Stimulated activated CD4-positive, alpha-beta T cell treated with anti-CD3 and anti-CD28 coated beads, Interleukin-15, amount 100 ng/mL, for 24 hours (primary cell): ENCODE measurements at places on chromosomes 16 and 17.

DNA sequence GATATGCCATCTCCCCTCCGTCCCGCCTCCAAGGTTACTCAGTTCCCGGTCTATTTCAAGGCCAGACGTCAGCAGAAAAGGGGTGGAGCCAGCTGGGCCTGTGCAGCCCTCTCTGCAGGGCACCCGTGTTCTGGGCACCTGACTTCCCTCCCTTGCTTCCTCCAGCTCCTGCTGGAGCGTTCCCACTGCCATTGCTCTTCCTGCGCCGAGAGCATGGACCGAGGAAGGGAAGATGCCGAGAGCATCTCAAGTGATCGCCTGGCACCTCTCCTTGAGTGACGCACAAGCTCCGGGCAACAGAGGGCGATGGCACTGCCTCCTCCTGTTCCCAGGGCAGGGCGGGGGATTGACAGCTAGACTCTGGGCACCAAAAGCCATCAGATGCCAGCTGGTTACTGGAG is 29.4 kb upstream of the NAT9 start:
- DNase-seq: no peak

- DNase-seq: no peak
Measured at GRCh38 chr17:47877368-47878034, 18.5 kb upstream of the SP2 start.

GRCh38 chr16:26598061-26598460 is 468.7 kb upstream of the C16orf82 start:
- peak; percentile 80 for DNase-seq

DNA sequence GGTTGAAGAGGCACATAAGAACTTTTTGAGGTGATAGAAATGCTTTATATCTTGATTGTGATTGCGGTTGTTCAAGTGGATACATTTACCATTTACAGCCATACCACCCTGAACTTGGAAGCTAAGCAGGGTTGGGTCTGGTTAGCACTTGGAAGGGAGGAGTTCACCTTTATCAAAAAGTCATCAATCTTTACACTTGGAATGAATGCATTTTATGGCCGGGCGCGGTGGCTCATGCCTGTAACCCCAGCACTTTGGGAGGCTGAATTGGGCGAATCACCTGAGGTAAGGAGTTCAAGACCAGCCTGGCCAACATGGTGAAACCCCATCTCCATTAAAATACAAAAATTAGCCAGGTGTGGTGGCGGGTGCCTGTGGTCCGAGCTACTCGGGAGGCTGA is 9.5 kb upstream of the GJD3 start:
- DNase-seq: no peak

DNA sequence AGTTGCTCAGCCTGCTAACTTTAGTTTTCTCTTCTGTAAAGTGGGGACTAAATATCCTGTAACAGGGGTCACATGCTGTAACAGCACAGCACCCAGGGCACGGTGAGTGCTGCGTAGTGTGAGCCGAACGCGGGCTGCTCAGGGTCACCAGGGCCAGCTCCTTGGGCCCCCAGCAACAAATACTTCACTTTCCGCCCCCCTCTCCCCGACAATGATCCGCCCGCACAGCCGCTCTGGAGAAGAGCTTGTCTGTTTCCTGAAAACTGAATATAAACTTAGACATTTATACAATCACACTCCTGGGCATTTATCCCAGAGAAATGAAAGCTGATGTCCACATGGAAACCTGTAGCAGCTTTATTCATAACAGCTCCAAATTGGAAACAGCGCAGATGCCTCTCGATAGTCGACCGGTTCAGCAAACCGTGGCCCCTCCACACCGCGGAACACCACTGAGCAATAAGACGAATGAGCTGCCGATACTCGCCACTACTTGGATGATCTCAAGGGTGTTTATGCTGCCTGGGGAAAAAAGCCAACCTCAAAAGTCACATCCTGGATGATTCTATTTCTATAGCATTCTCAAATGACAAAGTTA is 267.2 kb downstream of the PARN start:
- no peak for DNase-seq

DNA sequence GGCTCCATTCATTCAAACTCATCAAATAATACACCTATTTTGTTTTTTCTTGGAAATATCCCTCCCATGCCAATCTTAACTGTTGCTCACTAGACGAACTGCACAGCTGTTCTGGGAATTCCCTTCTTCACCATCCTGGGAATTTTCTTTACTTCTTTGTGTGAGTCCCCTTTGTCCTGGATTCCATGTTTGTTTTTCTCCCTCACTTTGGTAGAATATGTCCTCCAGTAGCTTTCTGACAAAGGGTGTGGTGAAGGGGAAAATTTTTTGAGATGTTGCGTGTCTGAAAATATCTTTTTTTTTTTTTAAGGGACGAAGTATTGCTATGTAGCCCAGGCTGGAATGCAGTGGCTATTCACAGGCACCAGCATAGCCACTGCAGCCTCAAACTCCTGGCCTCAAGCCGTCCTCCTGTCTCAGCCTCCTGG is 17.2 kb upstream of the UTP6 start:
- no peak for DNase-seq

- peak; percentile 80 for DNase-seq
Measured at GRCh38 chr16:67546761-67547422, 15.4 kb upstream of the CTCF start.

- no peak for DNase-seq
Measured at GRCh38 chr16:77234611-77235010, 35.4 kb downstream of the SYCE1L start.

GRCh38 chr16:48597563-48598387 is 12.2 kb downstream of the N4BP1 start:
- no peak for DNase-seq

GRCh38 chr17:18016426-18016825 is 22.5 kb downstream of the ATPAF2 start:
- DNase-seq: no peak

GRCh38 chr17:49130891-49131290 is 1.7 kb upstream of the B4GALNT2 start:
- DNase-seq: no peak

- DNase-seq: no peak
Measured at GRCh38 chr16:50839920-50840729, 98.2 kb downstream of the CYLD start.

DNA sequence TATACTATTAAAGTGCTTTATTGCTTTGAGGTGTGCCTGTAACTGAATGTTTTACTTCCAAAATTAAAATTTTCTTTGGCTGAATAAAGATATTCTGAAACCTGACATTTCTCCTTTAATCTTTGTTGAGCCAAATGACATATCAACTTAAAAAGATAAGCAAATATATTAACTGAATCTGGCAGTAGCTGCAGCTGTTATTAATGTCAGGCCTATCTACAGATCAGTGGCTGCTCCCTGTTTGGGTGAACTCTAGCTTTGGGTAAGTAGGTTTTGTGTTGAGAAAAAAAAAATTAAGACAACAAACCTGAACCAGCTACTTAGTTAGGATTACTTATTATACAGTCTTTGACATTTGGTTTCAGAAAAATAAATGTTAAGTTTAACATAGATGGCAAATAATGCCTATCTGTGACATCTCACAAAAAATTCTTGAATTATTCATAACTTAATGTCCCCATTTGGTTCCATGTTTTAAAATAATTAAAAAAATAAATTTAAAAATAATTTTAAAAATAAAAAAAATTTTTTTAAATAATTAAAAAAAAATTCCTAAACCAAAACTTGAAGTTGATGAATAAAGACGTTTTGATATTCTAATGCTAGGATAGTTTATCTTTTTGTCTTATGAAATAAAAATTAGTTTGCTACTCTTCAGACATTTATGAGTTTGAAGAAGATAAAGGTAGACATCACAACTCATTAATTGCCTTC is 19.8 kb downstream of the CPD start:
- DNase-seq: no peak

DNA sequence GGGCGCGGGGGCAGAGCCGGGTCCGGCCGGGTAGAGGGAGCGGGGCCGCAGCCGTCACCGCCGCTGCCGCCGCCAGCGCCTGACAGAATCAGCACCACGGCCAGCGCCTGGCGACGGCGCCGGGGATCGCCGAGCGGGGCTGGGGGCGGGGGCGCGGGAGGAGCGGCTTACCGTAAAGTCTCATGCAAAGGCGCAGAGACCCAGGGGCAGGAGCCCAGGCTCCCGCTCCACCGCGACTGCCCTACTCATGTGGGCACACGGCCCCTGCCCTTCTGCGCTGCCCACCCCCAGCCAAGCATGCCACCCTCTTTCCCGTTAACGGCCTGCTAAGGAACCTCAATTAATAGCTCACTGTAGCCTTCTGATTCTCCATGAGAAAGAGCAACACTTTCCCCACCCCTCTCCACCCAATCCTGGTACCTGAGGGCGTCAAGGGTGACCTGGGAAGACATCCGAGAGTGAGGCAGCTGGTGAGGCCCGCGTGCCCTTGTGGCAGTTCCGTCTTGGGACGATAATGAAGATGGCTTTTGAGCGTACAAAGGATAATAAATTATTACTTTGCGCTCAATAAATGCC is at the start of gene SEZ6:
Gene SEZ6, minus strand, starts transcription at position 98 of the 576 bp plus-strand sequence. CDS start 164 bp downstream, outside the sequence.
- DNase-seq: peak; percentile 84

DNA sequence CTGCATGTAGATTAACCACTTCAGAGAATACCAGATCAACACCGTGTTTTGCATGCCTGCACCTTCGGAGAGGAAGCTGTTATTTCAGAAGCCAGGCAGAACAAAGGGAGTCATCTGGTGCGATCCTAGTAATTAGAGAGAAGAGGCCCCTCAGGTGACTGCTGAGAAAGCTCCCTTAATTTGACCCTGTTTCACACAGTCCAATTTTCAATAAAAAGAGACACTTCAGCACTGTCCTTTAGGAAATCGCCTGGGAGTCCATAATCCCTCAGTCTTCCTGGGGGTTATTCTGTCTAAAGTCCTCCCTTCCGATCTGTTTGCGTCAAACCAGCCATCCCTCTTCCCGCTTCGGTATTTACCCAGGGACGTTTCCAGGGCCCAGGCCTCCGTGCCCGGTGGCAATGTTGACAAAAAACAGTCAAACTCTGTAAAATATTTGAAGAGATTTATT is 23.4 kb upstream of the TNRC6C start:
- no peak for DNase-seq

GRCh38 chr16:14445937-14446715 is 183.9 kb downstream of the PARN start:
- DNase-seq: no peak

DNA sequence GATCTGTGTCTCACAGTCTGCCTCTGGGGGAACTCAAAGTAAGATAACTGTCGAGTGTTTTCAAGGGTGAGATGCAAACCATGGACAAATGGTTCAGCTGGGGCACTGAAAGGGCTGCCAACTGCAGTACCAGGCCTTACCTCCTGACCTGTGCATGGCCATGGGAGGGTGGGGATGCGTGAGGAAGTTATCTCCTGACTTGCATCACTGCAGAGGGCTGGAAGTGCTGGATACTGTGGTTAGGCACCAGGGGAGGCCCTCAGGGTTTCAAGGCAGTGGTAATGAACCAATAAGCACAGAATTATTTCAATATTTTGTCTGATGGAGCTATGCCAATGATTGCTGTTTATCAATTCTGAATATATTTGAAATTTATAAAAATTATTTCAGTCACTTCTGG is 159.2 kb downstream of the CYLD start:
- no peak for DNase-seq

DNA sequence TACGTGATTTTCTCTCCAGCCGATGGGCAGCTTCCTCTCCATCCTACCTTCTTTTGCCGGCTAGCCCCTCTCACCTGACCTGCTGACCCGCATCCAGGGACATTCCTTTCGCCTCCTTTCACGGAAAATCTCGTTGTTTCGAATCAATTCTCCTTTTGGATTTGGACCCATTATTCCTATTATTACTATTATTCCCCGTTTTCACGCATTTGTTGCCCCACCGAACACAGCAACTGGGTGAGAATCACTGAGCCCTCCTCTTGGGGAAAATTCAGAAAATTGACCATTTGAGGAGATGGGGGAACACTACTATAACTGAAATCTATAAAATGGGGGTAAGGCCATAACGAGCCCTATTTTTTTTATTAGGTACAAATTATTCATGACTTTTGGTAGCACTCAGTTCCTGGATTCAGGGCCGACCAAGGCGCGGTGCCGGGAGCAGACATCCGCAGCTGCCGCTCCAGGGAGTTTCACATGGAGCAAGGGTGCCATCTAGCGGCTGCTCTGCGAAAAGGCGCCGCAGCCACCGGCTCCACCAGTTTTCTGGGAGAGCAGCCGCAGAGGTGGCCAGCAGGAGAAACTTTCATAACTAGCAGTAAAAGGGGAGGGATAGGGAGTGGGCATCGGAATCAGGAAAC is 3.3 kb upstream of the HOXB8 start:
- DNase-seq: peak; percentile 87

GRCh38 chr17:69856946-69857345 is 218.1 kb upstream of the KCNJ16 start:
- no peak for DNase-seq

DNA sequence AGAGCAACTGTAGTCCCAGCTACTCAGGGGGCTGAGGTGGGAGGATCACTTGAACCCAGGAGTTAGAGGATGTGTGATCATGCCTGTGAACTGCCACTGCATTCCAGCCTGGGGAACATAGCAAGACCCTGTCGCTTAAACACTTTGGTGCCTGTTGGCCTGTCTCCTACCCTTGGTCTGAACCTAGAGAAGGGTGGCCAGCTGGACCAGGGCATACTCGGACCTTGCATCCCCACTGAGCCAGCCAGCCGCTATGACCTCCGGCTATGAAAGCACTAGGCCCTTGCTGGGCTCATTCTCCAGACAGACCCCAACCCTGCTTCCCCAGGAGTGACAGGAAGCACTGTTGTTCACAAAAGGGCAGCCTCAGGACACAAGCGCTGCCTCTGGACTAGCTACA is 4.6 kb downstream of the IFT20 start:
- DNase-seq: no peak

GRCh38 chr17:19302791-19303331 is 59.7 kb downstream of the B9D1 start:
- no peak for DNase-seq

GRCh38 chr17:8472663-8473062 is 37.0 kb downstream of the NDEL1 start:
- DNase-seq: no peak

DNA sequence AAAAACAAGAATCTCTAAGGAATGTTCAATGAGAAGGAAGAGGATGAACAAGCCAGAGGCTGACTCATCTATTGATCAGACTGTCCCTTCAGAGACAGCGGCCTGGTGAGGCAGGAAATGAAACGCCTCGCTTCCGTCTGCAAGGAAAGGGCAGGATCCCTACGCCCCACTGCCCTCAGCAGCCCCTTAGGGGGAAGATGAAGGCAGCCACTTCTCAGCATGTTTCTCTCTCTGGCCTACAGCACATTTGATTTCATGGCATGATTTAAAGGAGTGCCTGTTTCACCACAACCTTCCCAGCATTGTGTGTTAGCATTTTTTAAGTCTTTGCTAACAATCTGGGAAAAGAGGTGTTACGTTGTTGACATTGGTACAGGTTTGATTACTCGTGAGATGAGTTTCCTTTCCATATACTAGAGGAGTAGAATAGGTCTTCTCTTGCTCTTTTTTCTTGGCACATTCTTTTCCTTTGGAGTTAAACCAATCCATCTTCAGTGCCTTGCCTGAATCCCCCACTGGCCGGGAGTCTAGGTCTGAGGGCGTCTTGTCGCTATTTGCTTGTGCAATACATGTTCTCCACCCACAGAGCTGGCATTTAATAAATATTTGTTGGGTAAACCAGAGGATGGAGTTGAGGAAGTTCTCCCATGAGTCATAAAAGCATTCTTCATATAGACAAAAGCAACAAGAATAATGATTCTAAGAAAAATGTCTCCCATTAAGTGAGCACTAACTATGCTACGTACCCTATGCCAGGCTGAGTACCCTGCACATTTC is 47.4 kb downstream of the RBFOX3 start:
- no peak for DNase-seq
